ENCODE measurements at places on chromosomes 2 and 18.

- DNase-seq: no peak
Measured at GRCh38 chr18:318791-319291, 51.0 kb upstream of the THOC1 start.

GRCh38 chr18:24937639-24938275, 414.2 kb downstream of the ZNF521 start:
- DNase-seq: no peak

GRCh38 chr2:68176657-68177056, 19.0 kb downstream of the PNO1 start:
- DNase-seq: no peak

DNA sequence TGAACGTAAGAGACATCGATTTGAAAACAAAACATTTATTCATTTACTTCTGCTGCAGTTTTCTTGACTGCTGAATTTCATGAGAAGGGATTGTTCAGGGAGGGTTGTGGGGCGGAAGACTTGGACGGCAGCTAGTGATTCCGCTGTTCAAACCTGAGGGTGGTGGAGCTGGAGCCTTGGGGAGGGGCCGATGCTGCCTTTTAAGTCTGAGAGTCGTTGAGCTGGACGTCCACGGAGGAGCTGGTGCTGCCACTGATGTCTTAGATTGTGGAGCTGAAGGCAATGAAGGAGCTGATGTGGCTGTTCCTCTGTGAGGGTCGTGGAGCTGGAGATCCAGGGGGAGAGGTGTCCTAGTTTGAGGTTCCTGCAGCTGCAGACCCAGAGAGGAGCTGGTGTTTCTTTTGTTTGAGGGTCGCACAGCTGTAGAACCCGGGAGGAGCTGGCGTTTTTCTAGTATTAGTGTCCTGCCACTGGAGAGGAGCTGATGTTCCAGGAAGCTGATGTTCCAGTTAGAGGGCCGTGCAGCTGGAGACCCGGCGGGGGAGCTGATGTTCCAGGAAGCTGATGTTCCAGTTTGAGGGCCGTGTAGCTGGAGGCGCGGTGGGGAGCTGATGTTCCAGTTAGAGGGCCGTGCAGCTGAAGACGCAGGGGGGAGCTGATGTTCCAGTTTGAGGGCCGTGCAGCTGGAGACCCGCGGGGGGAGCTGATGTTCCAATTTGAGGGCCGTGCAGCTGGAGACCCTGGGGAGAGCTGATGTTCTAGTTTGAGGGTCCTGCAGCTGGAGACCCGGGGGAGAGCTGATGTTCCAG, 150.9 kb downstream of the RTP5 start:
- DNase-seq: no peak

DNA sequence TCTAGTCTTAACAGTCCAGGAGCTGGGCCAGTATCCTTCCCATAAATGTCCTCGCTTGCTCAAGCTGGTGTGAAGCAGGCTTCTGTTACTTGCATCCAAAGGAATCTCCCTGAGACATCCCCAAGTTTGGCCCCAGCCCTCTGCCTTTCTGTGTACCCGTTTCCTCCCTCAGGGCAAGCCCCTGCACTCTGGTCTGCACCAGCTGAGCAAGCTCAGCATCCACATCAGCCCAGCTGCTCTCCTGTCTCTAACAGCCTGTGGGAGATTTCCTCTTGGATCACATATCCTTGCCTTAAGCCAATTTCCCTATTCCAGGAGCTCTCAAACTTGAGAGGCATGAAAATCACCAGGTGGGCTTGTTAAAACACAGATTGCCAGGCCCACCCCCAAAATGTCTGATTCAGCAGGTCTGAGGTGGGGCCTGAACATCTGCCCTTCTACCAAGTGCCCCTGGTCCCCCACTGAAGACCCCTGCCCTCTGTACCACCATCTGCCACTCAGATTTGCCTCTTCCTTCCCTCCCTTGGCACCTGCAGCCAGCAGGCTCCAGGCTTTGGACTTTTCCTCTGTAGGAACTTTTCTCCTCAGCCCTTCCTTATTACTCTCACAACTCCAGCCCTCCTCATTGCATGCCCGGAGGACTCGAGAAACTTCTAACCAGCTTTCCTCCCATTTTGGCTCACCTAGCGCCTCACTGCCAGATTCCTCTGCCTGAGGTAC, 32.1 kb downstream of the REEP1 start:
- DNase-seq: no peak

- DNase-seq: peak; percentile 75
Measured at GRCh38 chr18:10519999-10520935, 5.6 kb upstream of the NAPG start.

DNA sequence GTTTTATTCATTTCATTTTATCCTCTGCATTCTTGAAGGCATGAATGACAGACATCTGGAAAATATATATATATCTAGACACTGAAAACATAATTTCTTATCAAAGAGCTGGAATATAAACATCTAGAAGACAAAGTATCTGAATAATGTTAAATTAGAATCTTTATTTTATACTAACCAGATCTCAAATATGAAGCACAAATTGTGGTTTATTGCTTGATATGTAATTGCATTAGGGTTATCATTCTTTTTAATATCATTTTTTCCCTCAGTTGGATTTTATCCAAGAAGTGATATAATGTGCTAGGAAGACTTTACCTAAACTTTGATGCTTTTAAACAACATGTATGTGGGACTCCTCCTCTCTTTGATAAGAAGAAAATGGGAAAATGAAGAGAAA, 331.2 kb downstream of the ARHGAP15 start:
- DNase-seq: no peak

DNA sequence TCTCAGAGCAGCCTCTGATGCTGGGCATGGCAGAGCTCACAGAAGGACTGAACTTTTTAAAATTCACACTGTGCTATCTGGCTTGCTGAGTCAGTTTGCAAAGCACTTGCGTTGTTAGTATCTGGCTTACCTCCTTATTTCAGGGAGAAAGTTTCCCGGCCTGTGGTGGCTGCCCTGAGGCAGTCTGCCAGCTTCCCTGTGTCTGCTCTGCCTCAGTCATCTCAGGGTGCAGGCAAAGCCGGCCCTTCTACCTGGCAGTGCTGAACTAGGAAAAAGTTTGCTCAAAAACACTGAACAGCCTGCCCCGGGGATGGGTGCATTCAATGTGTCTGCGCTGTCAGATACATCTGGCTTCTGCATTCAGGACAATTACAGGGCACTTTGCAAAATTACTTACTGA, 90.2 kb upstream of the UXS1 start:
- DNase-seq: no peak

DNA sequence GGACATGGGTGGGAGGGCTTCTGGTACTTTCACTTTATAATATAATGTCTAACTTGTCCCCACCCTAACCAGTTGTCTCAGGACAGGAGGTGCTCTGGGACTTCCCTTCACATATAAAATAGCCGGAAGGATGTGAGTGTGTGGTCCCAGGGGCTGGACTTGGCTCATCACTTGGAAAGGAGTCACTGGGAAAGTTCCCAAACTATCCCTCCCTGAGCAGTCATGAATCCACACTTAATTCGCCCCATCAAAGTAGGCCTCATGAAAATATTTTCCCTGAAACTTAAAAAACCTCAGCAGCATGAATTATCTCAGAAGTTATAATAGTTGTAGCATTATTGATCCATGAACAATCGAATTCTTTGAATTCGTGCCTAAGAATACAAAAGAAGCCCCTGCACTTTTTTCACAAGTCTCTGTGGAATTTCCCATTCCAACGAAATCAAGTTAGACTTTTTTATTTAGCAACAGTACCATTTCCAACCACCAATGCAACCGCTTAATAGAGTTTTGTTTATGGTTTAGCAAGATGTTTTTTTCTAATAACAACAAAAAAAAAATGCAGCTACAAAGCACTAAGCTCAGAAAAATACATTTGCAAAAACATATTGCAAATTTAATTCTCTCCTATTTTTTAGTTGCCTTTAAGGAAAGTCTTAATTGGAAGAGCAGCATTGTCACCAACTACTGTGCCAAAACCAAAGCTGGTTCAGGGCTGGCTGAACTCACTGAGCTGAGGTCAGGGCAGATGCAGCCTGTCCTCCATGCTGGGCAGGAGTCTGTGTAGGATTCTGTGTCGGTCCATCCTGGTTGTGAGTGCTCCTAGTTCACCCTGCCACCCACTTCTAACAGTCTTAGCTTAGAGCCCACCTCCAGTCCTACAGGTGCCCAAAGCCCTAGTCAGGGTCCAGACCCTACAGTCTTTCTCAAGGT, 68.8 kb upstream of the SPTBN1 start:
- DNase-seq: no peak

- DNase-seq: no peak
Measured at GRCh38 chr2:14560716-14561115, 71.8 kb upstream of the LRATD1 start.

DNA sequence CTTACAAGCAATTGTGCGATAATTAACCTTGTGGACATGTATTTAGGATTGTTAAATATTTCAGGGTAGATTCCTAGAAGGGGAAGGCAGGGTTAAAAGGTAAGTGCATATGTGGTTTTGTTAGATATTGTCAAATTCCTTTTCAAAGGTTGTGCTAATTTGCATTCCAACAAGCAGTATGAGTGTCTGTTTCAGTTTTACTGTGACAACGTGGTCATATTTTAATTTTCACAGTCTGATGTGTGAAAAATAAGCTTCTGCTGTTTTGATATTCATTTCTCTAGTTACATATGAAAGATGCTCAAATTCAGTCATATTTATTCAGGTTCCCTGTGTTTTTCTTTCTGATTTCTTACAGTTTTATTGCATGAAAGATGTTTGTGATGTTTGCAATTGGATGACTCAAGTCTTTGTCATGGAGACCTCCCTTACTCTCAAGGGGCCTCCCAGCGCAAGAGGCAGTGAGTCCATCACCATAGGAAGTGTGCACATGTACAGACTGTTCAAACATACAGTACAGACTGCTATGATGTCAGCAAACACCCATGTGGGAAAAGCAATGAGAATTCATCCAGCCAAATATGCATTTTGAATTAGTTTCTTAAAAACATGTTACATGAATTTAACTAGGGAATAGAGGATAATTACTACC, 310.8 kb downstream of the GALR1 start:
- peak; percentile 25 for DNase-seq

DNA sequence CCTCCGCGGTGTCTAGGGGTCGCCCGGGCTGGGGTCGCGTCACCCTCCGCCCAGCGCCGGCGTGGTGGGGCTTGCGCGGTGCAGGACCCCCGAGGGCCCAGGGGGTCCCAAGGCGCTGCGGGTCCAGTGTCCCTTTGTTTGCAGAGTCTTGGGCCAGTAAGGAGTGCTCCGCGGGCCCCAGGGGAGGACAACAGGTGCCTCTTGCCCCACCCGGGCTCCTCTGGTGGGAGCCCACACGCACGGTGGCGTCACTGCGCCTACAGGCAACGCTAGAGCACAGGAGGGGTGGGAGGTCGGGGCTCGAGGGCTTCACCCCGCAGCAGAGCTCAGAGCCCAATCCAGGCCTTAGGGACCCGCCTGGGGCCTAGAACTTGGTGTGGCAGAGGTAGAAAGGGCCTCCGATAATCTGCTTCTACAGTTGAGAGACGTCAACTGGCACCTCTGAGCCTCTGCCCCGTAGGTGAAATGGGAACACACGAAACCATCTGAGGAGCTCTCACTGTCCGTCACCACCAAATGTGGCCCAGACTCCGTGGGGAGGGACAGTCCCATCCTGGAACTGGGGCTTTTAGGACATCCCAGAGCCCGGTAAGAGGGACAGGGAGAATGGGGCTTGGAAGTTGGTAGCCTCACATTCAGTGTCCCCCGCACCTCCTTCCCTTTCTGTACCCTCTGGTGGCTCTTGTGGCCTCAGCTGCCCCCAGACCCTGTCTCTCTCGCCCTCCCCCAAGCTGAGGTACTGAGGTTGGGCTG, 1.4 kb downstream of the ARID5A start:
- DNase-seq: peak; percentile 59

- peak; percentile 77 for DNase-seq
Measured at GRCh38 chr2:96344011-96344410, 8.4 kb downstream of the NCAPH start.

DNA sequence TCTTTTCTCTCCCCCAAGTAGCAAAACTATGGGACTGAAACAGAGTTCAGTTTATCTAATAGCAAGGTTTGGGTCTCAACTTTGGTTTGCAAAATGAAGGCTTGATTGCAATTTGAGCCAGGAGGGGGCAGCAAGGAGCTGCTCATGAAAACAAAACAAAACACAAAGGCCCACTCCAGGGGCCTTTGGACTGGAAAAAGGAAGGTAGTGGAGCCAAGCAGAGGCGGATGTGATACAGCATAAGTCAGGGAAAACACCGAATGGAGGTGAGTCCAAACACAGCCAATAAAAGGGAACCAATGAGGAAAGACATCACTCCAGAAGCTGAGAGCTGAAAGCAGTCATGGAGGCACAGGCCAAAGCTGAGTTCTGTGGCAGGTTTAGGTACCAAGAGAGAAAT, 799.7 kb upstream of the ACVR2A start:
- DNase-seq: peak; percentile 67

DNA sequence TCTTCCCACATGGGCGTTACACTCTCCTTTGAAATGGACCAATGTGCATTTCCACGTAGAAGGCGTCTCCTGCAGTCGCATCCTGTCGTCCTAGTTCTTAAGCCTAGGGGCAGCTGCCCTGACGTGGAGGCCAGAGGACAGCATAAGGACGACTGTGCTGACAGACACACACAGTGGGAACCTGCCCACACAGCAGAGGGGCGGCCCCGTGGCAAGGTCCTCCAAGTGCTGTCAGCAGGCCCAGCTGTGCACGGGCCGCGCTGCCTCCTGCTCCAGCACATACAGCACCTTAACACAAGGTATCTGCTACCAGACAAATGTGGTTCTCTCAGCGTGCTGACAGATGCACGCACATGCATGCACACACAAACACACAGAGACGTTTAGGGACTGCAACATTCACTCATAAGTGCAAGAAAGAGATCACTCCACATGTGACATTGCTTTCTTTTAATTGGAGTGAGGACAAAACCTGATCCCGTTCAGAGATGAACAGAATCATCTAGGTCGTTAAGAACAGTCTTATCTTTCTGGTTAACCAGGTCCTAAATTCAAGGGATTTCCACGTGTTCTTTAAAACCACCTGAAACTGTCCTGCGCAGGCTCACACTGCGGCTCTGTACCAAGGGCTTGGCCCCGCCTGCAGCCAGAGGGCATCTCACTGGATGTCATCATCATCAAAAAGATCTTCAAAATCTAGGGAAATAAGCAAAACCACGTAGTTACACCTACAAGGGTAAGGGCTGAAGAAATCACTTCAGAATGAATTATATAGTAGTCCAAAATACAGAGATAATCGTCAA, 5.5 kb downstream of the COPS9 start:
- DNase-seq: peak; percentile 1

DNA sequence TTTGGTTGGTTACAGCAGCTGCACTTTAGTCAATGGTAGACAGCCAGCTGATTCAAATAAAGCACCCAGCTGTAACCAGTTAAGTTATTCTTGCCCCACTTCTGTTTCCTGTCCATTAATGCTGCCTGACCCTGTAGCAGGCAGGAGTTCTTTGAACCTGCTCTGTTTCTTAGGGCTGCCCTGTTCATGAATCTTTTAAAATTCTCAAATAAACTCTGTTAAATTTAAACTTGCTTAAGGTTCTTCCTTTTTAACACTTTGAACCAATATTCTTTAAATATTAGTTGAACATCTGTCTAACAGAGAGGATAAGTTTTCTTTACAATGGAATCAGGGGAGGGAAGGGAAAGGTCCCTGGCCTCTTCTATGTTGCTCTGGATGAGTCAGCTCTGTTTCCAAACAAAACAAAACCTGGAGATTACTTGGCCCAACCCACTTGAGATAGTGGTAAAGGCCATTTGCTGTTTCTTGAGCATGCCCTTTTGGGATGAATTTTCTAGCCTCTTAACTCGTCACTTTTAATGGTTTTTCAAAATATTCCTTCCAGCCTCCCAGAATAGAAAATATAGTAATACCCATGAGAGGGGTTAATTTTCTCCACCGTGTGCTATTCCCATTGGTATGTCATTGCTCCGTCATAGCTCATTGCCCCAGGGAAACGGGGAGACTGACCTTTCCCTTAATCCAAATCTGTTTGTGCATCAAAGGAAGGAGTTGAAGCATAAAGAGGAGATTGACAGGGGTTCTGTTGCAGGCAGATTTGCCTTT, 112.1 kb upstream of the FHL2 start:
- DNase-seq: no peak
